Cortex of kidney (tissue), 1 donor: ENCODE measurements at places on chromosomes 3 and 15.

DNA sequence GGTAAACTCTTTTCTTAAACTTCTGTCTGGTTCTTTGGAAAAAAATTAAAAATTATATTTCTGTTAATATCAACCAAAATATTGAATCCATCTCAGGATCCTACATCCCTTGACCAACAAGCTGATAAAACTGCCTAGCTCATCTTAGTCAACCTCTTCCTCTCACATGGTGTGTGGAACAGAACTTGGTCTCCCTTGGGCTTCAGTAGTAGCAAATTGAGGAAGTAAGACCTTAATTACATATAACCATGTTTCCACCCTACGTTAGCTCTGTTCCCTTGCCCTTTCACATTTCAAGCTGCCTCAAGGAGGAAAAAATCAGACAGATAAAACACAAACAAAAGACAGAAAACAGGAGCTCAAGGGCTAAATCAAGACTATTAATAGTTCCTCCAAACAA is 116.4 kb downstream of the GREM1 start:
- DNase-seq: no peak

GRCh38 chr15:66565741-66566144 is at the start of gene LCTL:
Gene LCTL (minus strand): TSS chr15:66565998. CDS start chr15:66565365, 633 bp downstream.
- DNase-seq: no peak

GRCh38 chr3:71402911-71403310 is 180.6 kb downstream of the FOXP1 start:
- DNase-seq: no peak

GRCh38 chr3:42024591-42025351 is 62.9 kb upstream of the ULK4 start:
- DNase-seq: no peak
